ENCODE measurements at places on chromosomes 2 and 18. TPM values are rescaled to one million over a fixed set of nuclear protein-coding genes. Genes with fewer than 3 reads are reported as not detected.

- DNase-seq = no peak
Observed at GRCh38 chr2:18110222-18110621, 231.8 kb downstream of the KCNS3 start.

DNA sequence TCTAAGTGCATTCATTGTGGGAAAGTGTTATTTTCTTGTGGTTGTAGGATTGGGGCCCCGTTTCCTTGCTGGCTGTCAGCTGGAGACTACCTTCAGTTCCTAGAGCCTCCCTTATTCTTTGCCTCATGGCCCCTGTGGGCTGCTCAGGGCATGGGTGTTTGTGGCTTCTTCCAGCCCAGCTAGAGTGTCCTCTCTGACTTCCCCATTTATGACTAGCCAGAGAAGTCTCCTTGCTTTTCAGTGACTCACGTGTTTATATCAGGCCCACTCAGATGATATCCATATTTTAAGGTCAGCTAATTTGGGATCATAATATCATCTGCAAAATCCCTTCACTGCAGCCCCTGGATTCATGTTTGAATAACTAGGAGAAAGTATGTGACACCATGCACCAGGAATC, 62.8 kb downstream of the DTNA start:
- DNase-seq = peak; percentile 21

CASP10 gene
- 9.1 TPM for total RNA-seq

DNA sequence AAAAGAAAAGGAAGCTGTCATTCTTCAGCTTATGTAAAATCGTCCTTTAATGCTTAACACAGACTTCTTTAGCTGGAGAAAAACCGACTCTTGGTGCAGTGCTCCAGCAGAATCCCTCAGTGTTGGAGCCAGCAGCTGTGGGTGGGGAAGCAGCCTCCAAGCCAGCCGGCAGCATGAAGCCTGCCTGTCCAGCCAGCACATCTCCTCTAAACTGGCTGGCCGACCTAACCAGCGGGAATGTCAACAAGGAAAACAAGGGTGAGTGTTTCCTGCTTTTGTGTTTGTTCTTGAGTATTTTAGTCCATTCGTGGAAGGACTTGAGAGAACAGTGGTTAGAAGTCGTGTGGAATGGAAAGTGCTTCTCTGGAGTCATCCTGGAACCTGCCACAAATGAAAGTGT, 38.9 kb downstream of the KDM3A start:
- no peak for DNase-seq

- peak; percentile 4 for DNase-seq
Observed at GRCh38 chr2:78701546-78701945, 324.0 kb upstream of the REG3G start.

ACMSD gene
- total RNA-seq = not detected

DNA sequence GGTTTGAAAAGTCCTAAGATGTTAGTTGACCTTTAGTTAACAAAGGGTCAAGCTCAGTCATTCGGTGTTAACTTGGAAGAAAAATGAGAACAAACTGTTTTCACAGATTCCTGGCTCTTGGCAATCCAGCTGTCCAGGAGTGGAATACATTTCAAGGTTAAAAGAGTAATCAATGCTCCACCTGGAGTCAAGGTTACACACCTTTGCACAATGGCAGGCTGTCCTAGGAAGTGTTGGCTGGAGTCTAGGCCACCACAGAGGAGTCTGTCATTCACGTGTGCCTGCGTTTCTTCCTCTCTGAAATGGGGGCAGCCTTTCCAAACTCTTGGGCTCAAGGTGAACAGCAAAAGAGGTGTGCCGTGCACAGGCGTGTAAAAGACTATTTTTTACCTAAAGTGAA, 6.3 kb upstream of the ID2 start:
- no peak for DNase-seq

- DNase-seq = no peak
Observed at GRCh38 chr2:23814963-23815362, 112.0 kb downstream of the ATAD2B start.

DNA sequence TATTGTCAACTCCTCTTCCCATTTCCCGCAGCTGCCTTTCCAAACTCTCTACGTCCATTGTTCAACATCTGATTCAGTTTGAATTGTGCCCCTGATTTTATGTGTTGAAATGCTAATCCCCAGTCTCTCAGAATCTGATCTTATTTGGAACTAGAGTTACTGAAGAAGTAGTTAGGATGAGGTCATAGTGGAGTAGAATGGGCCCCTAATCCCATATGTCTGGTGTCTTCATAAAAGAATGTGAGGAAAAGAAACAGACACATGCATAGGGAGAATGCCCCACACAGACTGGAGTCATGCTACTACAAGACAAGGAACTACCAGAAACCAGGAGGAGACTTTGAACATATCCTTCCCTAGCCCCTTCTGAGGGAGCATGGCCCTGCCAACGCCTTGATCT, 99.2 kb downstream of the LRP1B start:
- no peak for DNase-seq

DNA sequence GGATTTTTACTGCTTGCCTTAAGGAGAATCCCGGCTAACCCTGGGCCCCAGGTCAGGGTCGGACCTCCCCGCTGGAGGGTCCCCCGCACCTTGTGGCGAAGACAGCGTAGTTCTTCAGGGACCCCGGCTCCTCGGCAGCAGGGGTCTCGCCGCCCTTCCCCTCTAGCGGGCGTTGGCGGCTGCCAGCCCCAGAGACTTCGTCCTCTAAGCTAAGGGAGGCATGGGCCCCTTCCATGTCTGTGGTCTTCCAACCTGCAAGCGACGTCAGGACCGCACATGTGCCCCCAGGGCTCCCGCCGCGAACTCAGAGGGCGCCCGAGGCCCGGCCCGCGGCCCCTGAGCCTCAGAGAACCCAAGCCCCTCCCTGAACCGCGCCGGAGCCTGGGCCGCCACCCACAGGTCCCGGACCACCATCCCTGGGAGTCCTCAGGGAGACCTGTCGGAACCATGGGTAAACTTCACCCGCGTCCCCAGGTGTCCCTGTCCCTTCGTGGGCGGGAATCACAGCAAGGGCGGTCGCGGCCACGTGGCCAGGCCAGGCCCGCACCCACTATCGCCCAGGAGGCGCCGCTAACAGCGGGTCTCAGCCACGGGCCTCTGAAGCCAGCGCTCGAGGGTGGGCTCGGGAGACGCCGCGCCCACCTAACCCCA, 562 bp downstream of the ANKMY1 start:
- DNase-seq = no peak

ANKRD30B gene
- 2.7 TPM for total RNA-seq

DNA sequence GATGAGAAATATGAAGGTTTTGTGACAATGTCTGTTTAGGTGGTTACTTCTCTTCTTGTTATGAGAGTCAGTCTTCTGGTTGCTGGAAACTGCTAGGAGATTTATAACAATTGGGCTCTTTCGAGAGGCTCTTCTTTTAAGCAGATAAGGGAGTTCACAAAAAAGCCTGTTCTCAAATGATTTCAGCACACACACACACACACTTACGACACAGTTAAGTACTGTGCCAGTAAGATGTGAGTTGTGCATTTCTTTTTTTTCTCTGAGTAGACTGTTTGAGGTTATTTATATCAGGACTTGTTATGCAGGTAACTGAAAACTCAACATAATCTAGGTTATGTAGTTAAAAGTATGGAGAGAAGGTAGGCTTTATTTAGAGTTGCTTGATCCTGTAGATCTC, 49.8 kb downstream of the MSH2 start:
- peak; percentile 16 for DNase-seq

- no peak for DNase-seq
Observed at GRCh38 chr2:176325732-176326131, 56.5 kb downstream of the MTX2 start.

DNAH7 gene
- total RNA-seq = 2.6 TPM

C2orf80 gene
- total RNA-seq = not detected

MYL1 gene
- total RNA-seq = not detected

- DNase-seq = peak; percentile 71
Observed at GRCh38 chr18:54740136-54740846, 88.0 kb upstream of the RAB27B start.

- DNase-seq = peak; percentile 73
Observed at GRCh38 chr2:32768387-32769174, 140.7 kb downstream of the TTC27 start.

DNA sequence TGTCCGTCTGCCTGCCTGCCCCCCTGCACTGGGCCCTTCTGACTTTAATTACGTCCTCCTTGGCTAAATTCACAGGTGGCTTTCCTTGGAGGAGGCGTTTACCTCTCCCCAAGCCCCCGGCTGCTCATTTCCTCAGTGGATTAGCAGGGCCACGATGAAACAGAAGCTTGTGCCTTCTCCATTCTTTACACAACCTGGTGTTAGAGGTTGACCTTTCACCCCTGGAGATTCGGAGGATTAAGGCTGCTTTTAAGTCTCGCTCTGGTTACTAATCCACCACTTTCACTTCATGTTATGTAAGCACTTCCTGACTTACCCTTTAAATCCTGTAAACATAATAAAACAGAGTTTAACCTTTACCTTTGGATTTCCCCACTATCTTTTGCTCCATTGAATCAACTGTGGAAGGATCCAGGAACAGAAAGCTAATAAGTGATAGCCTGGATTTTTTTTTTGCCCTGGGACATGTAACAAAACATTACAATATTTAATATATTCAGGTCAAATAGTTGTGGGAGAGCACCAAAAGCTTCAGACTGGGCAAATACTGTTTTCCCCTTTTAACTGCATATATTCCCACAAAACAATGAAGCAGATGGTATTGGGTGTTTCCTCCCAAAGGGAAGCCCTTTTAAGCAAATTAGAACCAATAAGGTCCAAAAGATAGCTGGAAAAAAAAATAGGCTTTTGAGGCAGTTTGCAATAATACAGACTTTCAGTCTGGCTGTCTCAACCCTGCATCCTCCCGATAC, 370.2 kb downstream of the EN1 start:
- DNase-seq = no peak

DNA sequence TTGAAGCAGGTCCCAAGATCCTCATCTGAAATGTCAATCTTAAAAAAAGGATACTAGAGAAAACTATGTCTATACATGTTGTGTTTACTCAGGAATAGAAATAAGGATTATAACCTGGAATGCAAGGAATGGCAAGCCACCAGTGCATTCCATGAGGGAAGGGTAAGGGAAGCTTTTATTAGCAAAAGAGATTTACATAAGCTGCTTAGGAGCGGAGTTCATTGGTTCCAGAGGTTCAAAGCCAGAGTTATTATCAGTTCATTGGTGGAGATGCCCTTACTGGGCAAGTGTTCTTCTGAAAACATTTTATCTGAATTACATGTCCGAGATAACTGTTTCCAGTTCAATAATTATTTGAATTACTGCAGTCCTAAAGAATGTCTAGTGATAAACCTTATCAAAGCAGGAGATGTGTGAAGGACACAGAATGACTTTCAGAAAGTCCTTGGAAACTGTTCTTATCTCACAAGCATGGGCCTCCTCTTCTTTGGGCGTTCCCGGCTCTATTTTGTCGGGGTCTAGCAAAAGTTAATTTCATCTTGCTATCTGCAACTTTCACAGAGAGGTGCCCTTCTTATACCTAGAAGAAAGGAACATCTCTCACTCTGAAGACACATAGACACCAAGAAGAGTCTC, 23.5 kb downstream of the COMMD1 start:
- DNase-seq = peak; percentile 43

DNA sequence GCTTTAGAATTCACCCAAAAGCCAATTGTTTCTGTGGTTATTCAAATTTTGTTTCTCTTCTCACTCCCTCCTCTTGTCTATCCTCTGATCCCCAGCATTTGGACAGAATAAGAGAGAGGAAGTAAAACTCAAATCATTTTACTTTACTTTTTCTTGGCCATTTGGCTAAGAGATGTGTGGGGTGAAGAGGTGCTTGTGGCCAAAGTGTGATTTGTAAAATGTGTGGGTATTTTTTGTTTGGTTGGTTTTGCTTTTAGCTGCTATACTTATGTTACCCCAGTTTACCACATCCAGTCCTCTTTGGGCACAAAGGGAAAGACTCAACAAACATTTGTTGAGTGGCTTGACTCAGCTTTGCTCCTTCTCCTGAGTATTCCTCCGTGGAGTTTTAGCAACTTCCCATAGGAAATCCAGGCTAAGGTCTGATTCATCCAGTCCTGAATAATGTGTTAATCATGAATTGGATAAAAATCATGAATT, 109.1 kb upstream of the CYP1B1 start:
- DNase-seq = peak; percentile 77

DNA sequence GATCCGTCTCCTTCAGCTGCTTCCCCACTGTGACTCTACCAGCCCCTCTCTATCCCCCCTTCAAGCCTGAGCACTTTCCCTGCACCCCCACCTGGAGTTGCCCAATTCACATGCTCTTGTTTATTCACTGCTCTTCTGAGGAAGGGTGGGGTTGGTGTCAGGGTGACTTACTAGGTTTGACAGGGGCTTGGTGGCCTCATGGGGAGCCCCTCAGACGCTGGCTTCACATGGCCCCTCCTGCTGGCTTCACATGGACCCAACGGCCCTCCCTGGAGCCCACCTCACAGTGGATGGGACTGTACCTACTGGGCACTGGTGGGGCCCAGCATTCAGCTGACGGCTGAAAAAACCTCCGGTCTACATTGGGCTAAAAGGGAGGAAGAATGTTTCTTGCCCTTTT, 16.7 kb upstream of the MRPL33 start:
- DNase-seq = no peak

IL1RN gene
- 1.1 TPM for total RNA-seq

GRCh38 chr2:26886736-26887135, 38.8 kb downstream of the DPYSL5 start:
- no peak for DNase-seq

- peak; percentile 66 for DNase-seq
Observed at GRCh38 chr2:101160454-101160853, 9.3 kb upstream of the TBC1D8 start.

UNC50 gene
- 49.6 TPM for total RNA-seq

GRCh38 chr18:34911661-34912384, 129.4 kb upstream of the MAPRE2 start:
- DNase-seq = peak; percentile 74

All from fibroblast of the aortic adventitia (primary cell).